MCF 10A (cell line): ENCODE measurements at places on chromosomes 7 and 10. TPM values are rescaled to one million over a fixed set of nuclear protein-coding genes. Genes with fewer than 3 reads are reported as not detected.

- peak; percentile 54 for DNase-seq
Measured at GRCh38 chr10:18659819-18660535, 746 bp downstream of the ARL5B start.

DNA sequence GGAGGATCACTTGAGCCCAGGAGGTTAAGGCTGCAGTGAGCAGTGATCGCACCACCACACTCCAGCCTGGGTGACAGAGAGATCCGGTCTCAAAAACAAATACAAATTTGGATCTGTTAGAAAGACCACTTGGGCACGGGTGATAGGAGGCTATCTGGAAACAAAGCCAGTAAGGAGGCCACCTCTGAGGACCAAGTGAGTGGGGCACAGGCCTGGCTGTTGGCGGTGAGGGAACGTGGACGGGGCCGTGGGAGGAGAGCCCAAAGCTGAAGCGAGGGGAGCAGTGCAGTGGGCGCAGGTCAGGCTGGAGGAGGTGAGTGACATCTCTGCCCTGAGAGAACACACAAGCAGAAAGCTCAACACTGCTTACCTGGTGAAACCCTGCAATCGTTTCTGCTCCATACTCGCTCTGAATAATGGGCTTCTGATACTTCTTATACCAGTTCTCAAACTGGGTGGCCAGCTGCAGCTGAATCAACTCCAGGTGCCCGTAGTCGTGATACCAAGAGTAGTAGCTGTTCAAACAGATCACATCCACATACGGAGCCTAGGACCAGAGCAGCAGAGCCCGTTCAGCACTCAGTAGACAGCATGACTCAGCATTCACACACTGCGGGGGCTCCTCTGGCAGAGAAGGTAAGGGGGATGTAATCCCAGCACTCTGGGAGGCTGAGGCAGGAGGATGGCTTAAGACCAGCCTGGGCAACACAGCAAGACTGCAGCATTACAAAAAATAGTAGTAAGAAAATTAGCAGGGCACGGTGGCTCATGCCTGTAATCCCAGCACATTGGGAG is 14.5 kb downstream of the GUSB start:
- no peak for DNase-seq

- peak; percentile 18 for DNase-seq
Measured at GRCh38 chr7:135761751-135762488, 13.3 kb upstream of the FAM180A start.

The PAX4 gene
- not detected in 2 replicates for total RNA-seq

GRCh38 chr7:51073171-51073570 is 243.4 kb downstream of the COBL start:
- no peak for DNase-seq

The UNCX gene
- total RNA-seq: not detected in 2 replicates

GRCh38 chr10:7657552-7657951 is 9.2 kb downstream of the ITIH5 start:
- no peak for DNase-seq

GRCh38 chr10:82628373-82628772 is 753.4 kb downstream of the NRG3 start:
- DNase-seq: no peak

GRCh38 chr10:8163824-8164223 is 109.3 kb downstream of the GATA3 start:
- no peak for DNase-seq

DNA sequence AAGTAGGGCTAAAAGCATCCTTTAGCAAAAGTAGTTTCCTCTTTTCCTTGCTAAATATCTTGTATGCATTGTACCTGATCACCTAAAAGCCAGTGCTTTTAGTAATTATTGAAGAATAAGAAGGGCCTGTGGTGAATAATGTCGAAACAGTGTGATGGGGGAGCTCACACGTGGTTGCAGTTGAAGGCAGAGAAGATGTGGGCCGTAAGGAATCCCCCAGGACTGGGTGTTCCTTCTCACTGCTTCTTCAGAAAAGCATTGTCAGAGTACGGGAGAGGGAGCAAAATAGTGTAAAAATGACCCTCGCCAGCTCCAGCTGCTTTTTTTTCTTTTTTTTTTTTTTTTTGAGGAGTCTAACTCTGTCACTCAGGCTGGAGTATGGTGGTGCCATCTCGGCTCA is 201.1 kb downstream of the NSUN6 start:
- no peak for DNase-seq

The GPR141 gene
- 2.4 and 2.8 TPM in 2 replicates for total RNA-seq

DNA sequence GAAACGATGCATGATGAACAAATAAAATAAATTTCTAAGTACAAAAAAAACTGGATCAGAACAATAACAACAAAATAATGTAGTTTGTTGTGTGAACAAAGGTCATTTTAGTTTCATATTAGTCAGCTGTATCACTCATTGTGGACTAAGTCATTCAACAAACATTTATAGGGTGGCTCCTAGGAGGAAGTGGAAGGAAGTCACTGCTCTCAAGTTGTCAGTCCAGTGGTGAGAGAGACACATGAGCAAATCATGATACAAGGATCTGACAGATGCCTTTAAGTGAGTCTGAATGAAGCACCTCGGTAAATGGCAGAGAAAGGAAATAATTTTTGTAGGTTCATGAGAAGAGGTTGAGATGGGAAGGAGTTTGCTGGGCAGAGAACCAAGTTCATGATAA is 56.8 kb downstream of the EPDR1 start:
- DNase-seq: no peak

DNA sequence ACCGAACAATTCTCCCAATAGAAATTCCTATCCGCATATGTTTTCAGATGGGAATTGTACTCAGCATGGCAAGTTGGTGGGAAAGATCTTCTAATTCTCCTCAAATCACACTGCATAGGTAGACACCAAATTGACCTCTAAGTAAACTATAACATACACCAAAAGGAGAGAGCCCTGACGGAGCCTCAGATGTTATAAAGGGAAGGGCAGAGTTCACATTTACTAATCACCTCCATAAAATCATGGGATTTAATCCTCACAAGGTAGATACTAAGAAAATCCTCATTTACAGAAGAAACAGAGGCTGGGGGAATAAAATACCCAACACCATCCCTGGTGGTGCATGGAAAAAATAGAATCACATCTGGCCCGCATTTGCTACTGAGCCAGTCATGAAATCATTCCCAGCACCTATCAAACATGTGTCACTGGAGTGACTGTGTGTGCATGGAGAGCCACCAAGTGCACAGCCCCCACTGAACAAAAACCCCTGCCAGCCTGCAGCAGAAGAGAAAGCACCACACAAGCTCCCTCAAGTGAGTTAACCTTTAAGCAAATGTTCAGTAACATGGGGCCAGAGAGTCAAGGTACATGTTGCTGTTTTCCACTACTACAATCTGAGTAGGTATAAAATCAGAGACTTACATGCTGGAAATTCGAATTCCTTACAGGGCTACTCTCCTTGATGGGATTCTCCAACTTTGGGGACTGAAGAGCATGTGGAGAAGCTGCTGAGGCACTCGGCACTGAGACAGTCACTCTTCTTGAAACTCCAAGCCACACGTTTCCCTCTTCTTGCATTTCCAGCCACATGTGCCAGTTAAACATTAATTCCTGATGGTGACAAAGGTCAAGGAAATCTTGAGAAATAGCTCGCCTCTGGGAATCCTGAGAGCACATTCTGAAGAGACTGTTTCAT is at the start of gene DDC:
TSS of gene DDC (minus strand) at position 766 of the 919 bp plus-strand sequence. CDS start 21,320 bp downstream, outside the sequence.
- no peak for DNase-seq

The SPDYE8 gene
- total RNA-seq: not detected in 2 replicates

The CH25H gene
- total RNA-seq: not detected in 2 replicates

- peak; percentile 65 for DNase-seq
Measured at GRCh38 chr7:16484453-16485158, 19.1 kb upstream of the SOSTDC1 start.

- no peak for DNase-seq
Measured at GRCh38 chr7:64787295-64787694, 6.9 kb upstream of the ZNF138 start.

The CCL24 gene
- not detected in 2 replicates for total RNA-seq

The TMEM106B gene
- total RNA-seq: 33.7 and 41.7 TPM in 2 replicates

DNA sequence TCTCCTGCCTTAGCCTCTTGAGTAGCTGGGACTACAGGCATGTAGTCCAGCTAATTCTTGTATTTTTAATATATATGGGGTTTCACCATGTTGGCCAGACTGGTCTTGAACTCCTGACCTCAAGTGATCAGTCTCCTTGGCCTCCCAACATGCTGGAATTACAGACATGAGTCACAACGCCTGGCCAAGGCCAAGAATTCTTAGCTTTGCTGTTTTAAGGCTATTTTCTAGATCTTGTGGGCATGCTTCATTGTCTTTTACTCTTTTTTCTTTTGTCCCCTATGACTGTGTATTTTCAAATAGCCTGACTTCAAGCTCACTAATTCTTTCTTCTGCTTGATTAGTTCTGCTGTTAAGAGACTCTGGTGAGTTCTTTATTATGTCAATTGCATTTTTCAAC is 56.4 kb upstream of the TAS2R16 start:
- no peak for DNase-seq

- DNase-seq: no peak
Measured at GRCh38 chr10:69913606-69914382, 112.1 kb downstream of the COL13A1 start.

DNA sequence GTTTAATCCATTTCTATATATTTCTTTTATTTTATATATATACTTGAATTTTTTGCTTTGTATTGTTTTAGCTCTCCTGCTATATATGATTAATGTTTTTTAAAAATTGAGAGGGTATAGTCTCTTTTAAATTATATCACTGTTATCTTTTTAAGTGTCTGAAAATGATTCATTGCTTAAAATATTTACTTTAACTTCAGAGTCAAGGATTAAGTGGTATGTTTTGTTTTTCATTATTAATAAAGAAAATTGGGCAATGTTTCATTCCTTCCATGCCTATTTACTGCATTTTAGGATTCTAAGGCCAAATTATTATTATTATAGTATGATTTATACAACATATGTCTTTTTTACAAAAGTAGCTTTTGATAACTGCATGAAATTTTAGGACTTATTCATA is 67.2 kb upstream of the THSD7A start:
- DNase-seq: no peak

The TMEM209 gene
- 38.3 and 45.3 TPM in 2 replicates for total RNA-seq

The CAMK1D gene
- 1.7 and 3.3 TPM in 2 replicates for total RNA-seq

DNA sequence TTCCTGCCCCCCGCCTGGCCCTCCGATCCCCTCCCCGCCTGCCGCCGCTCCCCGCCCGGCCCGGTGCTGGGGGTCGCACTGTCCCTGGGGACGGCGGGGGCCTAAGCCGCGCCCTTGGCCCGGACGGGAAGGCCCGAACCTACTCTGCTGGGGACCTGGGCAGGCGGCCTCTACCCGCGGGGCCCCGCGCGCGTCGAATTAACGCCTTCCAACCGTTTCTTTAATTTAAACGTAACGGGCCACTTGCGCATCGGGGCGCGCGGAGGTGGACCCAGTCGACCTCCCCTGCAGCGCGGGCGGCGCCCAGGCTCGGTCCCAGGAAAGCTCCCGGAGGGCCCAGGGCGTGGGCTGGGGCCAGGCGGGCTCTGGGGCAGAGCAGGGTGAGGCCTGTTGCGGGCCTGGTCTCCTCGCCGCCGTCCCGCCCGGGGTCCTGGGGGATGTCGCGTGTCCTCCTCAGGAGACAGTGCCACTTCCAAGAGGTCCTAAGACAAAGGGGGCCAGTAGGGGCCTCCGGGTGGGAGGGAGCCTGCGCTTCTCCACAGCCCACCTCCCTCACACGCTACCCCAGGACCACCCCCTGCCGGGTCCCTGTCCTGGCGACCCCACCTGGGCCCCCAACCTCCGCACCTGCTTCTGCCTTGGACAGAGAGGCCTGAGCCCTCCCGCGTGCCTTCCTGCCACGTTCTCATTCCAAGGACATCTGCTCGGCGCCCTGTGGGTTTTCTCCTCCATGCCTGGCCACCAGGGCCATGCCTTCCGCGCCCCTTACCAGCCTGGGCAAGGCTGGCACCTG is 658 bp upstream of the PTPRN2 start:
- no peak for DNase-seq

GRCh38 chr10:78981257-78981969 is 87.4 kb upstream of the ZMIZ1 start:
- no peak for DNase-seq

GRCh38 chr10:13492493-13493180 is 36.2 kb downstream of the BEND7 start:
- no peak for DNase-seq

DNA sequence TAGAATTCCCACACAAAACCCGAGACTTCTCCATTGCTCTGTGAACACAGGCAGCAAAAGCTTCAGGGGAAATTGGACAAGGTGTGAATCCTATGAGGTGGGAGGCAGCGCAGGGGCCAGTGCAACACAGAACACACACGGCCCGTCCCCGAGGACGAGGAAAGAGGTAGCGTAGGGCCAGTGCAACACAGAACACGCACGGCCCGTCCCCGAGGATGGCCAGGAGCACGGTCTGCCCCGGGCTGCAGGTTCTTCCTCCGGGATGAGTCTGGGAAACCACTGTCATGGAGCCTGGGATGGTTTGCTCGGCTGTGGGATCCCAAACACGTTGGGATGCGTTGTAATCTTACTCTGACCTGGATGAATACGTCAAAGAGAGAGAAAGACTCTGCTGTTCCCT is 432.1 kb downstream of the GLRX3 start:
- no peak for DNase-seq

DNA sequence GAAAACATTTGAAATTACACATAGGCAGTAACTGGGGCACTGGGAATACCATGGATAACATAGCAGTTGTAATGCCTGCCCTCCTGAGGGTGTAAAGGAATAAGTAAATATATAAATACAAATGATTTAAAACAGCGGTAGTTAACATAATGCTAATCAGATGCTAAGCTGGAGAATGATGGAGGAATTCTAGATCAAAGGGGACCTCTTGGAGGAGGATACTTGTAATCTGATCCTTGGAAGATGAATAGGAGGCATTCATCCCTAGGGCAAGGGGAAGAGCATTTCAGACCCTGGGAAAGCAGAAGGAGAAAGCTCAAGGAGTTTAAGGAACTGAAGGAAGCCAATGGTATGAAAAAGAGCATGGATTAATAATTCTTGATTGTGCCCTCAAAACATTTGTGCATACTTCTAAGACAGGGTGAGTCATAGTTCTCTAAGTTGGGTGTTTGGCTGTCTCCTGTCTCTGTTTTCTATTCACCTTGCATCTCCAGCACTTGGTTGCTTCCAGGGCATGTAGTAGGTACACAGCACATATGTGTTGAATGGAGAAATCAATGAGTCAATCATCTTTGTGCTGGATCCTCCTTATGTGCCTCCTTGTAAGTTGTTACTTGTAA is 54.8 kb upstream of the PLPP4 start:
- DNase-seq: no peak

GRCh38 chr7:90345595-90346335 is 751 bp upstream of the GTPBP10 start:
- peak; percentile 2 for DNase-seq

- DNase-seq: no peak
Measured at GRCh38 chr7:100603726-100604027, 1.5 kb downstream of the PCOLCE start.

GRCh38 chr7:70334295-70334694 is 736.0 kb downstream of the AUTS2 start:
- DNase-seq: no peak

The PNPLA8 gene
- 28.5 and 39.9 TPM in 2 replicates for total RNA-seq

The NCF1 gene
- not detected in 2 replicates for total RNA-seq

The SAP25 gene
- total RNA-seq: 1.2 and 2.9 TPM in 2 replicates

The SORBS1 gene
- total RNA-seq: 0.61 and 1.0 TPM in 2 replicates

The ST8SIA6 gene
- 0.19 and 0.52 TPM in 2 replicates for total RNA-seq

The TNS3 gene
- total RNA-seq: 30.1 and 33.3 TPM in 2 replicates

GRCh38 chr7:69176841-69177240 is 421.4 kb upstream of the AUTS2 start:
- no peak for DNase-seq
